Foreskin fibroblast (primary cell): ENCODE measurements at places on chromosomes 4 and X.

DNA sequence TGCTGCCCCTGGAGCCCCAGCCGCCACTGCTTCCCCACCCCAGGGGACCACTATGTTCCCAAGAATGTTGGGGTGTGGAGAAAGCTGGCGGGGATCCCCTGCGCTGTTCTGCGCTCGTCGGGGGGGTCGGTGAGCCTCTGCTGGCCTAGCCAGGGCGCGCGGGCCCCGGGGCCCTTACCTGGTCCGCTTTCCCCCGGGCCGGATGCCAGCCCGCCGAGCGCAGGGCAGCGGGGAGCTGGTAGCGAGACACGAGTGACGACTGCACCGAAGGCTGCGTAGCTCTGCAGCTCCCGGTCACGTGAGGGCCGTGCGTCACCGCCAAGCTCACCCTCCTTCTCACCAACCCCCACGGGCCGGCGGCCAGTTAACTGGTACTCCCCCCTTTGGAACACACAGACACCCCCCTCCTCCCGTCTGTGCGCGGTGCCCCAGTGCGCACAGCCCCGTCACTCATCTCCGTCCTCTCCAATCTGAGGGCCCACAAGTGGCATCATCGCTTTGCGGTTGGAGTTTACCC is at the start of gene BEX1:
BEX1 (minus strand) TSS at position 254 of the 517 bp plus-strand sequence. CDS start 897 bp downstream, outside the sequence.
- peak; percentile 86 for DNase-seq

GRCh38 chr4:65453398-65453797 is 216.9 kb downstream of the EPHA5 start:
- DNase-seq = no peak

- peak; percentile 11 for DNase-seq
These were observed 10.0 kb upstream of the ELF4 start for GRCh38 chrX:130120321-130120731.

- no peak for DNase-seq
These were observed 72.2 kb upstream of the MXD4 start for GRCh38 chr4:2333916-2334644.

- DNase-seq = no peak
These were observed 30.4 kb upstream of the HPGDS start for GRCh38 chr4:94372991-94373390.

- no peak for DNase-seq
These were observed 79.0 kb upstream of the WDR17 start for GRCh38 chr4:175986668-175987067.

GRCh38 chr4:42633605-42634388 is 23.1 kb downstream of the ATP8A1 start:
- DNase-seq = no peak

DNA sequence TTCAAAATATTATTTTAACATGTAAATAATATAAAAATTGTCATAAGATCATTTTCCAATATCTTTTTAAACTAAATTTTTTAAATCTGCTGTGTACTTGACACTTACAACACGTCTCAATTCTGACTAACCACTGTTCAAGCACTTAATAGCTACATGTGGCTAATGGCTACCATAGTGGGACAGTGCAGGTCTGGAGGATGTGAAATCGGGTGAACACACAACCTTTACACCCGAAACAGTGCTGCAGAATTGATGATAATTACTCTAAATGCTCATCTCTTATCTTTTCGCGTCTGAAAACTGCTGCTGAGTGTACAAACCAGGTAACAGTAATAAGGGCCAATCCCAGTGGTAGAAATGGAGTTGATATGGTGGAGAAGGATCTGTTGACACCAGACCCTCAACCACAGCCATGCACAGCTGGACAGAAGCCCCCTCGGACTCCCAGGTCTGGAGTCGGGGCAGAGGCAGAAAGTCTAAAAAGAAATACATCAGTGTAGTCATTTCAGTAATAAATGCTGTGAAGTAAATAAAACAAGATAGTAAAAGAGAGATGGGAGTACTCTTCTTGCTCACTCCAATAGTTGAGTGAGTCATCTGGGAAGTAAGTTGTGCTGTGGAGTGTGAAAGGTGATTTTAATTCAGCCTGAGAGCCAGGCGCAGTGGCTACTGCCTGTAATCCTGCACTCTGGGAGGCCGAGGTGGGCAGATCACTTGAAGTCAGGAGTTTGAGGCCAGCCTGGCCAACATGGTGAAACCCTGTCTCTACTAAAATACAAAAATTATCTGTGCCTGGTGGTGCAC is 150.0 kb downstream of the CBR4 start:
- no peak for DNase-seq

- DNase-seq = no peak
These were observed 54.4 kb upstream of the ANKRD17 start for GRCh38 chr4:73312967-73313366.

- DNase-seq = no peak
These were observed 46.6 kb upstream of the CXCL8 start for GRCh38 chr4:73693811-73694210.

DNA sequence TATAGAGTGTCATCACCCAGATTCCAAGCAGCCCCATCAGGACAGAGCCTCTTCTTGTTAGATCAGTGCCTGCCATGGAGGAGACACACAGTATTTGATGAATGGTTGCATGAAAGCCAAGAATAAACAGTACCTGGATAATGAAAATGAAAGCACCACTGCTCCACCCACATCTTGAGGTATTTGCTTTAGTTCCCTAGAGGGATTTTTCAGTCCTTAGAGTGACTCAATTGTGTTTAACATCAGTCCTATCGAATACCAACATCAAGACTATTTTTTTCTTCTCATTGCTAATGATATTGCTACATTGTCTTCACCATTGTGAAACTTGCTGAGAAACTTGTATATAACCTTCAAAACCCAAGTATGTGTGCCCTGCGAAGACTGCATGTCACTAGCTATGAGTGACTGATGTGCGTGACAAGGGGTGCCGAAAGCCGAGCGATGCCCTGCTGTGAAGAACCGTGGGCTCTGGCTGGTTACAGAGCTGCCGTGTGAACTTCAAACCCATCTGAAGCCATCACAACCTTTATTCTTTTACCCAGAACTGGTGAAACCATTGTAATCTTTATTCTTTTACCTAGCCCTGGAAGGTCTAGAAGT is 211.3 kb upstream of the FAT1 start:
- DNase-seq = no peak

DNA sequence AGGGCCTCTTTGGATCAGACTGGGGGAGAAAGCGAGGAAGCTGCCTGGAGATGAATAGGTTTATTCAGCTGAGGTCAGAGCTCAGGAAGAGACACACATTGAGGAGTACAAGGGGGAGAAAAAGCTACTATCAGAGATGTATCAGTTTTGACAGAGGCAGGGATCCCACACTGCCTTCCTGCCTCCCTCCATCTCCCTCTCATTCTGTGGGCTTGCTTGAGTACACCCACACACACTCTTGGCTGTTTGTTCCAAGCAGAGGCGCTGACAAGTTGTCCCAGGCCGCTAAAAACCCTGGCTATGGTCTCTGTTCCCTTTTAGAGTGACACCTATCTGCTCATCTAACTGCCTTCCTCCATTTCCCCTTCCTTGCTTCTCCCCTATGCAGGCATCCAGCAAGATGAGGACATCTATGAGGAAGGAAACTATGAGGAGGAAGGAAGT is 5.2 kb downstream of the TSPYL2 start:
- DNase-seq = no peak
